CD4-positive, CD25-positive, alpha-beta regulatory T cell (primary cell): ENCODE measurements at places on chromosomes 6 and 20.

DNA sequence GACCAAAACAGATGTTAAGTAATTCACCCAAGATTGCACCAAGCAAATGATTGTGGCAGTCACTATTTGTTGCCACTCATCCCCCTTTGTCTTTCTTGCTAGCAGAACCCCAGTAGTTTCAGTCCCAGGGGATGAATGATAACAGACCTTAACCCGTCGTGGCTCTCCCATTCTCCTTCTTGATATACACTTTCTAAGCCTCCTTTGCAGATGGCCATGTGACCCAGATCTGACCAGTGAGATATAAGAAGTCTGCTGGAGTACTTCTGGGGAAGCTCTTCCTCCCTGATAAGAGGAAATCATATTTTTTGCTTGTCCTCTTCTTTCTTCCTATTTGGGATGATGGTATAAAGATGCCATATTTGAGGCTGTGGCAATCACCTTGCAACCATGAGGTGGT is 9.6 kb upstream of the SH3BGRL2 start:
- no peak for DNase-seq

DNA sequence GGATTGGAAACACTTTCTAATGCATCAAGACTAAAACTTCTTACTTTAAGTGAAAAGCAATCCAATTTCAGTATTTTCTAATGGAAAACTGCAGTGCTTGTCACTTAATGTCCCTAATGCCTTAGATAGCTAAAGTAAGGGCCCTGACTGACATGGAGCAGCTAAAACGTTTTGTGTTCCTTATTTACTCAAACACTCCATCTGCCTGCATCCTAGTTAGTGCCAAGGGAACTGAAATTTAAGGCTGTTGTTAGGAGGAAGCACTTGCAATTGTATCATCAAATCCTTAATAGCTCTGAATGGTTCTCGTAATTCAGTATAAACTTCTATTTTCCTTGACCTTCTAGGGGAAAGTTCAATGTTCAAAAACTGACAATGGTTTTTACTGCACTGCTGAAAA is 127.4 kb downstream of the GJA10 start:
- no peak for DNase-seq

GRCh38 chr20:6828794-6829423 is 61.4 kb downstream of the BMP2 start:
- DNase-seq: peak; percentile 19

GRCh38 chr6:112015725-112016124 is 38.2 kb upstream of the CCN6 start:
- no peak for DNase-seq

- peak; percentile 78 for DNase-seq
These were observed 10.3 kb upstream of the RAD21L1 start for GRCh38 chr20:1215386-1216170.

DNA sequence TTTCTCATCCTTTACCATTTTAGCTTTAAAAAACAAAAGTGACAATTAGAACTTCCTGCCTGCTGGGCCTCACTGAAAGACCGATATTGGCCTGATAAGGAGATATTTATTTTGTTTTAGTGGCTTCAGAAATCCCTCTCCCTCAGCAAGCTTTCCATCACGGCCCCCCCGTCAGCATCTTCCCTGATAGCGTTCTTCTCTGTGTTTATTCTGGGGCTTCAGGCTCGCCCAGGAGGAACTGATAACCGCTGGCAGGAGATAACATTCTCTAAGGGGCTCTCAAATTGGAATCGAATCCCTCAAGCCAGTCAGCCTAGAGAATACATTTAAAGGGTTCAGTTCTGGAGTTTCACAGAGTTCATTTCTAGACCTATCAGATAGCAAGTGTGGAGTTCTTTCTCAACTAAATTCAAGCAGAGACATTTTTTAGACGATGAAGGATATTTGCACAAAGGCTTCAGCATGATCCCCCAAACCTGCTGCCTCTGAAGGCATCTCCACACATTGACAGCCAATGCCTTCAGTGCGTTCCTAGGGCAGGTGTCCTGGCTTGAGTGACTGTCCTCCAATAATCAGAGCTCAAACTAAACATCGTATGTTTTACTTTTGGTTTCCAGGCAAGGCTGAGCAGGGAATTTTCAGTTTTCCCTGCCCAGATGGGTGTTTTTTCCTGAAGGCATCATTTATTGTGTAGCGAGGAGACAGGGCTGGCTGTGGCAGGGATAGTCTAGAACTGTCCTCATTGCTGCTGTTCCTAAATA is 17.0 kb downstream of the PRDM1 start:
- DNase-seq: no peak

DNA sequence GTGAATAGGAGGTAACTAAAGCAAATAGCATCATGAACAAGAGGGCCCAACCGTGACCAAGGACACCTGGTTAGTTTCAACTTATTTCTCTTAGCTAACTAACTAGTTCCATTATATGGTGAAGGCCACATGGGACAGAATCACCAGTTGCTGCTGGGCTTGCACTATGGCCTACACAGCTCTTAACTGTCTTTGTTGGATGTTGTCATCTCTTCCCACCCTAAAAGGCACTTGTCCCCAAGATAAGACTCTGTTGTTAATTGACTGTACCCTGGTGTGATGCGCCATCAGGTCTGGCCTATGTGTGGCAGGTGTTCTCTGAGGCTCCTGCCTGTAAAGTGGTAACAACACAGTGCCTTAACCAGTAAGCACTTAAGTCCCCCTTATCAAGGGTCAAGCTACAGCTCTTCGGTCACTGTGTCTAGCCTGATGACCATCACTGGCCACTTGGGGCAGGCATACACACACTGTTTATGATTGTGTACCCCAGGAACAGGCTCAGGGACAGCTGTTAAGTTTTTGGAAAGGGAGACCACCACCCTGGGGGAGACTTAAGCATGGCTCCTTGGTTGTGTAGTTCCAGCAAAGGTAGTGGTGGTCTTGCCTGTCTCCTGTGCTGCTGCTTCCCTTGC is 51.2 kb downstream of the CHD6 start:
- DNase-seq: no peak

- no peak for DNase-seq
These were observed 2.4 kb downstream of the SYNE1 start for GRCh38 chr6:152634773-152635172.

DNA sequence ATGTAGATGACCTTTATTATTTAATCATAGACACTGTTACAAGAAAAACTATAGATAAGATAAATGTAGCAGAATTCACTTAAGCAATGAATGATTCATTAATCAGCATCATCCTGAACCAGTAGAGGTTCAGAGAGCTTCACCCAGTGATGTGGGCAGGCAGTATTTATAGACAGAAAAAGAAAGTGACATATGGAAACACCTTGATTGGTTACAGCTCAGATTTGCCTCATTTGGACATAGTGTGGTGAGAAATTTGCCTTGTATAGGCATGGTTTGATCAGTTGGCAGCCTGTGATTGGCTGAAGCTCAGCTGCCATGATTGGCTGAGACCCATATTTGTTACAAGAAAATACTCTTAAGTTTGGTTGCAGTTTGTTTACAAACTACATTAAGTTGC is 4.6 kb downstream of the C6orf58 start:
- no peak for DNase-seq

GRCh38 chr20:46078954-46079353 is 10.8 kb downstream of the NCOA5 start:
- DNase-seq: no peak

GRCh38 chr6:16704401-16705045 is 56.7 kb downstream of the ATXN1 start:
- DNase-seq: no peak

DNA sequence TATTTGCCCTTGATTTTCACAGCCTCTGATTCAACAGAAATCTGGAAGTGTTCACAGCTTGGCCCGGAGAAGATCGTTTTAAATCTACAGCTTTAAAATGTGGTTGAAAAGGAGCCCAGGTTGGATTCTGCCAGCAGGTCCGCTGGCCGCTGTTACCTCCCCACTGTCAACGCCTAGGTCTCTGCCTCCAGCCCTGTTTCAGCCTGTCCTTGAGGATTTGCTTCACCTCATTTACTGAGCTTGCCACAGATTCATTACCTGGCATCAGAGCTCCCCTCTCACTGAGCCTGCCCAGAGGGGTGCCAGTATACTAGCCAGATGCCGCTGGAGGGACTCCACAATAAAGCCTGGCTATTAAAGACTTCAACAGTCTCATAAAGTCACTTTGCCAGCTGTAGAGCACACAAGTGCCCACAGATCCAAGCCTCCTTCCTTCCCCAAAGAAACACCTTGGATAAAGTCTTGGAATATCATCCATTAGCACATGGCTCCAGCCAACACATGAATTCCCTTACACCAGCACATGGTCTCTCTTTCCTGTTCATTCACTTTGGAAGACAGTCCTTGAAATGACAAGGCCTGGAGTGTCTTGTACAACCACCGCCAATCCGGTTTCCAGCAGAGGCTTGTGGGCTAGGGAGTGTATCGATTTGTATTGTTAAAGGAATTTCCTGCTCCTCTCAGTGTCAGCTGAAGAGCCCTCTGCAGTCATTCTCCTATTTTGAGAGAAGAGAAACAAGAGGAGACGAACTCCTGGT is 9.5 kb upstream of the NR2E1 start:
- no peak for DNase-seq

DNA sequence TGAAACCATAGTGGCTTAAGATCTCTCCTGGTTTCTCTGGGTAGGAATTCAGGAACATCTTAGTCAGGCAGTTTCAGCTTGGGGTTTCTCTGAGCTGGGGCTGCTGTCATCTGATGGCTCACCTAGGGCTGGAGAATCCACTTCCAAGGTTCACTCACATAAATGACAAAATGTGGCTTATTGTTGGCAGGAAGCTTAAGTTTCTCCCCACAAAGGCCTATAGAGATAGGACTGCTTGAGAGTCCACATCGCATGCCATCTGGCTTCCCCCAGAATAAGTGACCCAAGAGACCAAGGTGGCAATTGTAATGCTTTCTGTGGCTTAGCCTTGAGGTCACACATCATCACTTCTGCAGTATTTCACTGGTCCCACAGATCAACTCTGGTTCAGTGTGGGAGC is 131.4 kb downstream of the EDN1 start:
- no peak for DNase-seq
